ENCODE measurements at places on chromosomes 4 and X.
A peak's percentile ranks its signal among the peaks of the same experiment; 100 is the strongest.

DNA sequence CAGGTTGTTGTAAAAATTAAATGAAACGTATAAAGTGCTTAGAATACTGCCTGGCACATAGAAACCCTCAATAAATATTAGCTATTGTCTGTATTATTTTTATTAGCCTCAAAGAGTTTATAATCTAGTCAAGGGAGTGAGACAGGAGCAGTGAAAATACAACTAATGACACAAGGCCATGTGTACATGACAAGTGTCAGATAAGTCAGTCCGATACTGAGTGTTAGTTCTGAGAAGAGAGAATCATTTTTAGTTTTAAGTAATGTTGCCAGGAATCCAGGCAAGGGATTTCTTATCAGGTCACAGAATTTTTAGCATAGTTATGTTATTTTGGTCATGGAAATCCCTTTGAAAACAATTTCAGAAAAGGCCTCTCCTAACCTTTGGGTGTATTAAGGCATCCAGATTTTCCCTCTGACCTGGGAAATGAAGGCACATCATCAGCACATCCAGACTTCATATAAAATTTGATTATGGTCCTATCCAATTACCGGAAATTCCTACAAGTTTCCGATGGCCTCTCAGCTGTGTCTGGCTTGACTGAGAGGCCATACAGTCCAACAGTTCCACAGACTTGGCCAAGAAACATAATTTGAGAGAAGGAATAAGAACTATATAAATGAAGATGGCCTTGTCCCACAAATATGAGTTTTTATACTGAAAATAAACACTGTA lies 35.7 kb downstream of the PPARGC1A start:
- DNase-seq = no peak

DNA sequence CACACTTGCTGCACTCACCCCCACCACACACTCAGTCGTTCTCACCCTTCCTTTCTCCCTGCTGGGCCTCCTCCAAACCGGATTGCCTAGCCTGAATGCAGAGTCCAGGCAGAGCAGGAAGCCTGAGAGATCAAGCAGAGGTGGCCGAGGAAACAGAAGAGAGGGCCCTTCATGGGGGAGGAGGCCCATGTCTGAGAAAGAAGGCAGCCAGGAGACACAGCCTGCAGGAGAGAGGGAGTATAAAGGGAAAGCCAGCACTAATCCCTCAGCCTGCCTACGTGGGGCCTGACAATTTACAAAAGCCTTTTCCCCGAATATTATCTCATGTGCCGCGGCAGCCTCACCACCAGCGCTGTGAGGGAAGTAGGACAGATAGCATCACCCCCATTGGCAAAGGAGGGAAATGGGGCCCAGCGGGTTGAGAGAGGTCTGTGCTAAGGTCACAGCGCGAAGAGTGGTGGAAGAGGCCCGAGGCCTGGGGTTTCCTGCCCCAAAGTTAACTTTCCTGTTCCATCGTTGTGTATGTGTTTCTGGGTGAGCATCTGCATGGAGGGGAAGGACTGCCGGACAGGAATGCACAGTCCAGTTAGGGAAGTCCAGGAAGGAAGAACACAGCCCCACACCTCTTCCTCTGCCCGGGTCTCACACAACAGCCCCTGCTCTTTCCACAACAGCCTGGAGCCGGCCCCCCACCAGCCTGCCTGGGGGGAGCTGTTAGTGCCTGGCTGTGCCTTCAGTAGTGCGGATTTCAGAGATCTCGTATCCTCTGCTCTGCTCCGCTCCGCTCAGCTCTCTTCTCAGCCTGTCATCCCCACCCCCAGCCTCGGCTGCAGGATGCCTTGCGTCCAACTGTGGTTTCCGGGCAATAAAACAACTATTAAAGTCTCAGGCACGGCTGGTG lies 50.9 kb upstream of the BCOR start:
- no peak for DNase-seq

DNA sequence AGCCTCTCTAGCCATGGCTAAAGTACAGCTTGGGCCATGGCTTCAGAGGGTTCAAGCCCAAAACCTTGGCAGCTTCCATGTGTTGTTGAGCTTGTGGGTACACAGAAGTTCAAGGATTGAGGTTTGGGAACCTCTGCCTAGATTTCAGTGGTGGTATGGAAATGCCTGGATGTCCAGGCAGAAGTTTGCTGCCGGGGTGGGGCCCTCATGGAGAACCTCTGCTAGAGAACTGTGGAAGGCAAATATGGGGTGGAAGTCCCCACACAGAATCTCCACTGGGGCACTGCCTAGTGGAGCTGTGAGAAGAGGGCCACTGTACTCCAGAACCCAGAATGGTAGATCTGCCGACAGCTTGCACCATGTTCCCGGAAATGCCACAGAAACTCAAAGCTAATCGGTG lies 59.5 kb downstream of the NEXMIF start:
- DNase-seq = no peak

DNA sequence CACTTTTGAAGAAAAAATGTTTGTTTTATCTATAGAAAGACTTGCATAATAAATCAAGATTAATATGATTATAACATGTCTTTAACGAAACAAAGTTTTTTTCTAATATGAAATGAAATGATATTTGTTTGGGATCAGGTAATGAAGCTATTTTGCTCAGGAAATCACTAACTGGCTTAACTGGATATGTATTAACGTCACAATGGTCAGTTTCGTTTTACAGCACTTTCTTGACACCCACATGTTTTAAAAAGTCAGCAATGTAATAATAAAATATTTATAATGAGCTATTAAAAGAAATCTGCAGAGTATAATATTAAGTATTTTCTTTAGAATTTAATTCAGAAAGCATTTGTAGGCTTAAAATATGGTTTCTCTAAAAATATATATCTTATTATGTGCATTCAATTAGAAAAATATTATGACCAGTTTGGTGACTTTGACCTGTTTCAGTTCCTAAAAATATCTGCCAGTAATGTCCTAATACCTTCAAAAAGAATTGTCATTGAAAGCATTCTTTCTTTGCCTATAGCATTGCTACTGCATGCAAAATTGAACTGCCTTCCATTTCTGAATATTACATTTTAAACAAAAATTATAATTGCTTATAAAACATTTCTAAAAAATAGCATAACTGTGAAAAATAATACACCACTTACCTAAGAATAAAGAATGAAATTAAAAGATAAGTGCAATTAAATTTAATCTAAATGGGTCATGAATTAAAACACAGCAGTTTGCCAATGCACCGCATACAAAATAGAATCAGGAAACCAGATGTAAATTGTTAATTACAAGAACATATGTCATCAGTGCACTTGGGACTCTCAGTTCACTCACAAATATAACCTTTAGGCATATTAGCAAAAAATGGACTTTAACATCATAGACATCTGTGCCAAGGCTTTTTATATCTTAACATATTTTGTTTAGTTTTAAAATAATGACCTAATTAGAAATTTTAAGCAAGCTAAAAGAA lies 31.6 kb downstream of the TIGD2 start:
- peak; percentile 18 for DNase-seq

GRCh38 chrX:16278927-16279326 lies 111.6 kb downstream of the MAGEB17 start:
- DNase-seq = no peak

DNA sequence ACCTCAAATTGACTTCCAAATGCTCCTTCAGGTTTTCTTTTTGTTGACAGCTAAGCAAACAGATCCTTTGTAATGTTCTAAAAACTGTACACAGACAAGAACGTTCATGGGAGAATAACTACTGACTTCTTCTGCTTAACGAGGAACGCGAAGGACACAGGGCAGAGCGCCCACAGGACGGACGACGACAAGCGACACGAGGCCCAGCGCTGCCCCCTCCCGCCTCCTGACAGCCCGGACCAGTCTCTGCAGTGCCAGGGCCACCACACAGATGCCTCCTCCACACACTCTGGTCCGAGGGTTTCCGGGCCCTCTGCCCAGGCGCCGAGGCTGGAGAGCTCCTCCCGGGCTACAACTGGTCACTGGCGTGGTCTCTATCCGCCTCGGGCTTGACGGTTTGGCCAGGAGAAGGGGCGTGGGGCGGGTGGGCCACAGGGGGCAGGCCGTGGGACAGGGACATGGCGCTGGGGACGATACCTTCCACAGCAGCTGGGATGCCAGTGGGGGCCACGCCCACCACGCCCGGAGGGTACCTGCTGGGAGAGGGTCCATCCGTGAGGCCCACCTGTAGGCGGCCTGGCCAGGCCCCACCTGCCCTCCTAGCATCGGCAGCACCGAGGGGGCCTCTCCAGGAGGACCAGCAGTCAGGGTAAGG lies 36.9 kb downstream of the CTBP1 start:
- no peak for DNase-seq

GRCh38 chr4:80586716-80587115 lies 251.2 kb downstream of the CFAP299 start:
- no peak for DNase-seq

DNA sequence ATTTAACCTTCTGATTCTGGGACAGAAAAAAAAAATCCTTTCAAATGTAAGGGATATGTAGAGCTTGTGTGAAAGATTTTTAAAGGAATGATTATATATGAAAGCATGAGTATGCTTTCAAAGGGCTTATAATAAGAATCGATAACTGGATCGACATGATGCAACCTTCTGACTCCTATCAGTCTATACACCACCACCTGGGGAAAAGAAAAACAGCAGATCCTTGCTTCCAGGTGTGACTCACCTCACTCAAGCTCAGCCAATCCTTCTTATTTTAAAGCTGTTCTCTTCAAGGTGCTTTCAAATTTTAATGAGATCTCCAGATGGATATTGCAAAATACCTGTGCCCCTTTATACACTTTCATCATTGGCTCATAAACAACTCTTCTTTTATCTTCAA lies 102.1 kb upstream of the EDNRA start:
- DNase-seq = no peak

DNA sequence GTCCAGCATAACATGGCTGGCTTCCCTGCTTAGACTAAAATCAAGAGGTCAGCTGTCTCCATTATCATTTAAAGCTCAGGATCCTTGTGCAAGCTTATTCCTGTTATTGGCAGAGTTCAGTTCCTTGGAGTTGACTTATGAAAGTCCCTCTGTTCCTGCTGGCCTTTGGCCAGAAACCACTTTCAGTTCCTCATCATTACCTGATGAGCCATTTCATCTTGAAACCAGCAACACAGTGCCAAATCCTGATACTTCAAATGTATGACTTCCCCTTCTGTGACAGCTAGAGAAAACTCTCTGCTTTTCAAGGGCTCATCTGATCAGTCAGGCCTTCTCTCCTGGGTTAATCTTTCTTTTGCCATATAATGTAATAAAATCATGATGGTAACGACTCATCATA lies 110.6 kb upstream of the FSTL5 start:
- DNase-seq = peak; percentile 4

- DNase-seq = no peak
Observed at GRCh38 chrX:40130207-40130606, 32.4 kb upstream of the BCOR start.

- DNase-seq = no peak
Observed at GRCh38 chr4:36206603-36207311, 37.6 kb downstream of the ARAP2 start.

- no peak for DNase-seq
Observed at GRCh38 chr4:186724864-186725468, 1.3 kb upstream of the FAT1 start.

- no peak for DNase-seq
Observed at GRCh38 chr4:144899393-144899792, 198.6 kb downstream of the ANAPC10 start.

DNA sequence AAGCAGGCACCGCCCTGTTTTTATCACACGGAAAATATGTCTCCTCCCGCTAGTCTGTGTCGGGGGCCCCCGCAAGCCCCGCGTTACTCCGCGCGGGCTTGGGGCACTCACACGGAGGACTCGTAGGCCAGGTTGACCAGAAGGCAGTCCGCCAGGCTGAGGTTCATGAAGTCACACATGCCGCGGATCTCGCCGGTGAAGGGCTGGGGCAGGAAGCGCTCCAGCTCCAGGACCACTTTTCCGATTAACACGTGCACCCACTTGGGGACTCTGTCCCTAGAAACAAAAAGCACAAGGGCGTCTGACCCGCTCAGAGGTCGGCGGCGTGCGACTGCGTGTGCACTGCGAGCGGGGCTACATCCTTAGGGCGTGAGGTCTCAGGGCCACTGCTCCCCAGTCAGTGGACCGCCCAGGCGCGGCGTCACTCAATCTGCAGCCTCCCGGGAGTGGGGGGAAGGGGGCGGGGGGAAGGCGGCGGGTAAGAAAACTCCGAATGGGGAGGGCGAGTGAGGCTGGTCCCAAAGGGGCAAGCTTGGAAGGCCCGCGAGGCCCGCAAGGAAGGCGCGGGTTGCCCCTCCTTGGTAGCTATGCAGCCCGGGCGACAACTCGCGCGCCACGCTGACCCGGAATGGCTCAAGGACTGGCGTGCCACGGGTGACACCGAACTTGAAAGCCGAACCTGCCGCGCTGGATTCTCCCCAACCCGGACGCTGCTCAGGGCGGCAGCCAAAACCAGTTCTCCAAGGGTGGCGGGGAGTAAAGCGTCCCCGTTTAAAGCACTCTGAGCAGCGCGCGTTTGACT lies 722 bp downstream of the NAAA start:
- DNase-seq = peak; percentile 88

- no peak for DNase-seq
Observed at GRCh38 chrX:11264925-11265324, 28.3 kb upstream of the AMELX start.

DNA sequence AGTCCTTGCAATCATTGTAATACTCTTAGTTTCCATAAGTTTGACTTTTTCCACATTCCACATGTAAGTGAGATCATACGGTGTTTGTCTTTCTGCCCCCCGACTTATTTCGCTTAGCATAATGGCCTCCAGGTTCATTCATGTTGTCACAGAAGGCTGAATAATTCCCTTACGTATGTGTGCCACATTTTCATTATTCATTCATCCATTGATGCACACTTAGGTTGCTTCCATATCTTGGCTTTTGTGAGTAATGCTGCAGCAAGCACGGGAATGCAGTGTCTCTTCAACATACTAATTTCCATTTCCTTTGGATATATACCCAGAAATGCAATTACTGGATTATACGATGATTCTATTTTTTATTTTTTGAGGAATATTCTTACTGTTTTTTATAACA lies 22.0 kb upstream of the VEGFC start:
- DNase-seq = no peak

- DNase-seq = peak; percentile 14
Observed at GRCh38 chrX:20315140-20315539, 48.4 kb upstream of the RPS6KA3 start.

- DNase-seq = no peak
Observed at GRCh38 chr4:128521648-128522111, 234.1 kb upstream of the PGRMC2 start.
